A549 treated with AZD2906 at 1 μM for 4 hours (cell line): ENCODE measurements at places on chromosomes 3 and 15. TPM values are rescaled to one million over a fixed set of nuclear protein-coding genes. Genes with fewer than 3 reads are reported as not detected.

The TTC23 gene
- total RNA-seq = 7.7 to 10.3 TPM (median 10.1 TPM) in 5 replicates

The ACTC1 gene
- 0.08 to 0.46 TPM (median 0.22 TPM) in 5 replicates for total RNA-seq

The TMEM266 gene
- 0.17 to 0.33 TPM (median 0.24 TPM) in 5 replicates for total RNA-seq

The CGGBP1 gene
- 36.0 to 39.3 TPM (median 38.1 TPM) in 5 replicates for total RNA-seq

The SST gene
- not detected in 5 replicates for total RNA-seq

The SLC6A11 gene
- total RNA-seq = 0.06 to 0.09 TPM (median 0.07 TPM) in 5 replicates

The GP9 gene
- 0.14 TPM in 1 of 5 replicates, not detected in the others for total RNA-seq

The GNAT1 gene
- 0.05 to 0.25 TPM (median 0.22 TPM) in 3 of 5 replicates, not detected in the others for total RNA-seq
